ENCODE measurements at places on chromosomes 6 and 20.

DNA sequence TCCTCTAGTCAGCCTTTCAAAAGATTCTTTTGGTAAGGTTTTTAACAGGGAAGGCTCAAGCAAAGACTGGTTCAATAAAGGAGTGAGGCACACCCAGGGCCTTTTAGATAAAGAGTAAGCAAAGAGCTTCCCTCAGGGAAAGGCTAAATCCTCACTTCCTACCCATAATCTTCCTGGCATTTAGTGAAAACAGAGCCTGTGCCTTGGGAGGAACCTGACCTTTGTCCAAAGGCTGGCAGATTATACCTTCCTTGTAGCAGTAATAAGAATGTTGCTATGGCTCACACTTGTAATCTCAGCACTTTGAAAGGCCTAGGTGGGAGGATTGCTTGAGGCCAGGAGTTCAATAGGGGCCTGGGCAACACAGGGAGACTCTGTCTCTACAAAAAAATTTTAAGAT is 280.1 kb upstream of the PLCB4 start:
- DNase-seq = no peak

GRCh38 chr20:32019563-32020463 is 9.6 kb downstream of the CCM2L start:
- peak; percentile 10 for DNase-seq

DNA sequence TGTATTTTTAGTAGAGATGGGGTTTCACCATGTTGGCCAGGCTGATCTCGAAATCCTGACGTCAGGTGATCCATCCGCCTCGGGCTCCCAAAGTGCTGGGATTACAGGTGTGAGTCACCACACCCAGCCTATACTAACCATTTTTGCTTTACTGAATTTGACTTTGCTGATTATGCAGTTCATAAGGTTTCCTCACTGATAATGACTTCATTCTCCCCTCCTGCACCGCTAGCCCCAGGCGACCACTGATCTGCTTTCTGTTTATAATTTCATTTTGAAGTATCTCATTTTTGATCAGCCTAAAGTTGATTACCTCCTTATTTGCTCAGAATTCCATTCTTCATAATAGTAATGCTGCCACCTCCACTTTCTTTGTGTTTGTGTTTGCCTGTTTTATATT is 48.7 kb upstream of the FAM83D start:
- DNase-seq = no peak

GRCh38 chr20:60999250-60999649 is 252.8 kb upstream of the CDH4 start:
- no peak for DNase-seq

- DNase-seq = peak; percentile 40
These were observed 715 bp downstream of the SOX12 start for GRCh38 chr20:325889-326644.

- DNase-seq = peak; percentile 65
These were observed 503 bp downstream of the PPDPF start for GRCh38 chr20:63520934-63521601.

DNA sequence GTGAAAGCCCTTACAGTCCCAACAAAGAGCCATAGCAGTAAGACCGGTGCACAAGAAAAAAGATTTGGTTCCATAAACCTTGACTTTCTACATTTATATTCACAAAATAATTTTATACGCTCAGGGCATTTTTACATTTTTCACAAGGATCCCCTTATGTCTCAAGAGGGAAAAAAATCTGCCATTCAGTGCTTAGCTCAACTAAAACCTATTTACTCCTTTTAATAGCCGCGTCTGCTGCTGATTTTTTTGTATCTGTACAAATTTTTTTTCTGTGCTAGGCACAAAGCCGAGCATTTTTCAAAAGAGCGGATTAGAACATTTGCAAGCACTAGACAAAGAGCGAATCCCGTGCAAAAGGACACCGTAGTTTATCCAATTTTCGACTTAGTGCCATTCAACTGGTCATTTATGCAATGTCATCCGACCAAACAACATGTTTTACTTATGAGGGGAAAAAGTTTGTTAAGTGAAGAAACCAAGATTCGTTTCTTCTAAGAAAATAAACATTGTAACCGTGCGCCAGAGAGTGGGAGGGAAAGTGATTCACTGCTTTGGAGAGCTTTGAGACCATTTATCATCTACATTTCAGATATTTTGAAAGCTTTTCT is 3.7 kb downstream of the TFAP2D start:
- no peak for DNase-seq

- no peak for DNase-seq
These were observed 26.1 kb upstream of the FANCE start for GRCh38 chr6:35426074-35426473.

DNA sequence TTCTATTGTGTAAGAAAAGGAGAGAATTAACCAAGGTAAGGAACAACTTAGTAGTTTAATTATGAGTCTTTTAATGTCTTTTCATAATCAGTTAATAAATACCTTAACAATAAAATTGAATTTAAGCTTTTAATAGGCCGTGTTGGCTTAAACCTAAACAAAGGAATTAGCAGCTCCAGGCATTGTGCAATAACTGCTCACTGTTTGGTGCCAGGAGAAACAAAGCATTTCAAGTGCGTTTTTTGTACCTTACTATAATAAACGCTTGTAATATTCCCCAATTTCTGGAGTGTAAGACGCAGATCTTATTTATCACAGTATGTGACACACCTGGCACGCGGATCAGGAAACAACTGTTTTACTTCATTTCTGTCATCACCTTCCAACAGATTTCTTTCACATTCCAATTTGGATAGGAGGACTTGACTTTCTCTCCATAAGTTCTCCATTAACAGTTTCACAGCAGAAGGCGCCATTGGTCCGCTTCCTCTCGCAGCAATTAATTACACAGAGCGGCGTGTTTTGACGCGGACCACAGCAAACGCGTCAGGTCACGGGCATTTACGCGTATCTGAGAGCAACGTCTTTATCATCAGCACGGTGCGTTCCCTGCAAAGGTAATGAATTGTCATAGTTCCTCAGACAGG is 335.8 kb upstream of the NT5E start:
- DNase-seq = no peak

- DNase-seq = peak; percentile 55
These were observed 3.3 kb downstream of the KCNK5 start for GRCh38 chr6:39225946-39226437.

All from CD4-positive, alpha-beta T cell treated with Interleukin-17A for 1 hour (primary cell).